ENCODE measurements at places on chromosomes 12 and 14.
A peak's percentile ranks its signal among the peaks of the same experiment; 100 is the strongest.

DNA sequence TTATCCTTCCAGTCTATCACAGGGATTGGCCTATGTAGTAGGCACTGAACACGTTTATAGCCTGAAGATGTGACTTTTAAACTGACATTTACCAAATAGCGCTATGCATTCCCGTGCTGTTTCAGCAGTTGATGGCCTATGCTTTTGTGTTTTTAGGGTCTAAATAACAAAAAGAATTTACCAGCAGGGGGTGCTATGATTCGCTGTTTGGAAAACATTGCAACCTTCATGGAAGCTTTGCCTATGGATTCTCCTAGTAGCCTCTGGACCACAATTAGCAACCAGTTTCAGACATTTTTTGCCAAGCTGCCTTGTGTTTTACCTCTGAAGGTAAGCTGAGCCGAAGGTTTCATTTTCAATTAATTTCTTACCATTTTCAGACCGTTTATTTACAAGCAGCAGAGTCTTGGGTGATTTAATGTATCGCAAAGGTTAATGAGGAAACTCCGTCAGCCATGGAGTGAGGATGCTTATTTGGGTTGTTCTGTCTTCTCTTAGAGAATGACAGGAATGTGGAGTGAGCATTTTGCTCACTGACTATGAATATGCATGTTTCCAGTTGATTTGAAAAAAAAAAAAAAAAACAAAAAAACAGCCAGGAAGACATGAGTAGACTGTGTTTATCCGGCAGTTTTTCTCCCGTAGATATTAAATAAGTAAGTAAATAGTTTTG lies 133.1 kb downstream of the PRIMA1 start:
- DNase-seq, result peak; percentile 60

- no peak for DNase-seq
Measured at GRCh38 chr14:51167587-51168214, 72.3 kb upstream of the TMX1 start.

GRCh38 chr12:128089961-128090360 lies 177.0 kb upstream of the TMEM132C start:
- no peak for DNase-seq

DNA sequence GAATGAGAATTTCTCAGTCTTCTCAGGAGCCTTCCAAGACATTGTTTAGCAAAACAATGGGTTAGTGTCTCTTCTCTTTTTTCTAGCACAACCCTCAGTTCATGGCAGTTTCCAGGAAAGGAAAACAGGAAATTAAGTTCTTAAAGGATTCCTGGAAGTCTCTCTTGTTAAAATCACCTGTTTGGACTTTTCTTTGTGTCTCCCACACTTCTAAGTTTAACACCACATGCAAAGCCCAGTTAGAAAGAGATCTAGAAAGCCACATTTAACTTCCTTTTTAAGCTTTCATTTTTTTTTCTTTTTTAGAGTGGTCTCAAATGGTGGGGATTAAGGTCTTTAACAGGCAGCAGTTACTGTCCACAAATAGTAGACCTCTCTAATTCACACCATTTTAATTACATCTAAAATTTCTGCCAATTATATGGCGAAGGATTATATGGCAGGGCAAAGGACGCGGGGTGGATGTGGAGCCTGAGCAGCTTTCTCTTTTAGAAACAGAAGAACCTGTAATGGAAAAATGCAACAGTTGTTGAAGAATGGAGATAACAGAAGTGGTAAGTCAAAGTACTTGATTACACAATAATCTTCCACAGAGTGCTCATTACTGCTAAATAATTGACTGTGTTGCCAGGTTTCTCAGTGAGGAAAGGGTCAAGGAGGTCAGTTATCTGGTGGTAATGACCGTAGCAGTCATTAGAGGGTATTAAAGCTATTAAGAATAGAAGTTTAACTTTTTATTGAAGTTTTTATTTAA lies 298.6 kb downstream of the AKAP6 start:
- no peak for DNase-seq

DNA sequence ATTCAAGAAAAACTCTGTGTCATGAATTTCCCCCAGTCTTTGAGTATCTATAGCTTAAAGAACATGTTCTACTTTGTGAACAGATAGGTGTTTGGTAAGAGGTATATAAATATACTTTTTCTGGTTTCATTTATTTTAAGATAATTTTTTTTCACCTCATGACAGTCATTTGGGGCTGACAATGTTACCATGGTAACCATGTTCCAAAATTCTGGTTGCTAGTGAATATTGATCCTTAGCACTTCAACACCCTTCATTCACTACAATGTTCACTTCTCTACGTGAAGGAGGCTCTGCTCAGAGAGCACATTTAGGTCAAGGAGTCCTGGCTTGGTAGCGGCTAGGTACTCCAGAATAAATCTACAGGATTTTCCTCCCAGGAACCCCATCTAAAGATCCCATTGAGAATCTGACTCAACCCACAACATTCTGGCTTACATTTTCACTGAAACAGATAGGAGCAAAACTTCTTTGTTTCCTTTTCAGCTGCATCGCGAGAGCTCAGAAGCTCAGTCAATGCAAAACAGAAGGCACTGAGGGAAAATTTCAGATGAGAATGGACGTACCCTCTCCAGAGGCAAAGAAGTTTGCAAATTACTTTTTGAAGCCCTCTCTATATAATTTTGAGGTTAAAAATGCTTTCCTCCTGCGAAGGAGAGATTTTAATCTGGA lies 93.6 kb downstream of the ARF6 start:
- no peak for DNase-seq

- no peak for DNase-seq
Measured at GRCh38 chr14:92254786-92255185, 68.2 kb upstream of the SLC24A4 start.

DNA sequence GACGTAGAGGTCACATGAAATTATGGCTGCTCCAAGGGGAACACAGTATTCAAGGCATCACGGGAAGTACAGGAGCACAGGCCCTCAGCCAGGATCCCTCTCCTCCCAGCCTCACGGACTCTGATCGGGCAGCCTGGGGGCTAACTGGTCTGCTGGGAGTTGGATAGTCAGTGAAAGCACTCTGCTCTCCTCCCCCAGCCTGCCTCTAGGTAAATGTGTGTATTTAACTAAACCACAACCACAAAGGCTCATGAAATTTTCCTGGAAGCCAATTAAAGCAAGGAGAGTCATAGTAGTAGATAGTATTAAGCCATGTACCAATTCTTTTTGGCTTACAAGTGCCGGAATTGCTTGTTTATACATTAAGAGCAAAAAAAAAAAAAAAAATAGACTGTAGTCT lies 254.3 kb downstream of the MSRB3 start:
- no peak for DNase-seq

- DNase-seq, result no peak
Measured at GRCh38 chr14:99127651-99128167, 144.3 kb downstream of the BCL11B start.

DNA sequence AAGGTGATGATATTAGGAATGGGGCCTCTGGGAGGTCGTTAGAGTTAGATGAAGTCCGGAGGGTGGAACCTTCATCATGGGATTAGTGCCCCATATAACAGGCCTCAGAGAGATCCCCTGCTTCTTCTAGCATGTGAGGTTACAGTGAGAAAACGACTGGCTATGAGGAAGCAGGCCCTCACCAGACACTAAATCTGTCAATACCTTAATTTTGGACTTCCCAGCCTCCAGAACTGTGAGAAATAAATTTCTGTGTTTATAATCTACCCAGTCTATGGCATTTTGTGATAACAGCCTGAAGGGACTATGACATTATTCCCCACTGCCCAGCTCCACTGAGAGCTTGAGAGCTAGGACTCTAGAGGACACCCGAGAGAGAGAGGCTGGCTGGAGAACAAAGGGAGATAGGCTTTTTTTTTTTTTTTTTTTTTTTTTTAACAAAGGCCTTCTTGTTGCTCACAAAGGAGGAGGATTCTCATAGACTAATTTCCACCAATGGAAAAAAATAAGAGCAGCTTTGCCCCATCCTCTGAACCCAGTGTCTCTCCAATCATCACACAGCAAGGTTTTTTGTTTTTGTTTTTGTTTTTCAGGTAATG lies 87.8 kb upstream of the EEA1 start:
- DNase-seq, result no peak

DNA sequence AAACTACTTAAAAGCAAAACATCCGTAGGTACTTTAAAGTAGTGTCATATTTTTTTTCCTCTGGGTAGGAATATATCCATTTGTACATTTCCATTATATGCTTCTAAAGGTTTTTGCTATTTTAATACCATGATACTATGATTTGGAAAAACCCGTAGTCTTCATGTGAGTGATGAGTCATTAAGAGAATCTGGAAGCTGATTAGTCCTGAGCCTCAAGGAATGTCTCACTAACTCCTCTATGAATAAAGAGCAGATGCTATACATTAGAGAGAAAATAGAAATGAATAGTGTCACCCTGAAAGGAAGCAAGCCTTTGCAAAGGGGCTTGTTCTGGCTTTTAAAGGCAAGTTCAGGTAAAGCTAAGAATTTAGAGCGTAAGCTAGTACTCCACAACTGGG lies 432.1 kb downstream of the CCDC91 start:
- no peak for DNase-seq

DNA sequence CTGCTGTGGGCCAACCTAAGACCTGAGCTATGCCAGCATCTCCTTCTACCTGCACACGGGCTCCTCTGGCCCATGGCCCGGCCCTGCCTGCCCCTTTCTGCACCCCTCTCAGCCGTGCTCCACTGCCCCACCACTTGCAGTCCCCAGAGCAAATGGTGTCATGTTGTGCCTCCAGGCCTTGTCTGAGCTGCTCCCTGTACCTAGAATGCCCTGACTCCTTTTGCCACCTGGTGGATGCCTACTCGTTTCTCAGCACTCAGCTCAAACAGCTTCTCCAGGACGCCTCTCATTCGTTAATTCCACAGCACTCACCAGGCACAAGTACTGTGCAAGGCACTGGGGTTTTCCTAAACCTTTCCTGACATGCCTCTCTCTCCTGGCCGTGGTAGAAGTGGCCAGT lies 63.2 kb upstream of the PNMA1 start:
- no peak for DNase-seq

GRCh38 chr12:52584156-52584682 lies 10.6 kb upstream of the KRT74 start:
- DNase-seq, result no peak

GRCh38 chr14:66111891-66112290 lies 374.3 kb upstream of the CCDC196 start:
- DNase-seq, result no peak

- DNase-seq, result no peak
Measured at GRCh38 chr12:116332705-116333380, 55.4 kb upstream of the MED13L start.

DNA sequence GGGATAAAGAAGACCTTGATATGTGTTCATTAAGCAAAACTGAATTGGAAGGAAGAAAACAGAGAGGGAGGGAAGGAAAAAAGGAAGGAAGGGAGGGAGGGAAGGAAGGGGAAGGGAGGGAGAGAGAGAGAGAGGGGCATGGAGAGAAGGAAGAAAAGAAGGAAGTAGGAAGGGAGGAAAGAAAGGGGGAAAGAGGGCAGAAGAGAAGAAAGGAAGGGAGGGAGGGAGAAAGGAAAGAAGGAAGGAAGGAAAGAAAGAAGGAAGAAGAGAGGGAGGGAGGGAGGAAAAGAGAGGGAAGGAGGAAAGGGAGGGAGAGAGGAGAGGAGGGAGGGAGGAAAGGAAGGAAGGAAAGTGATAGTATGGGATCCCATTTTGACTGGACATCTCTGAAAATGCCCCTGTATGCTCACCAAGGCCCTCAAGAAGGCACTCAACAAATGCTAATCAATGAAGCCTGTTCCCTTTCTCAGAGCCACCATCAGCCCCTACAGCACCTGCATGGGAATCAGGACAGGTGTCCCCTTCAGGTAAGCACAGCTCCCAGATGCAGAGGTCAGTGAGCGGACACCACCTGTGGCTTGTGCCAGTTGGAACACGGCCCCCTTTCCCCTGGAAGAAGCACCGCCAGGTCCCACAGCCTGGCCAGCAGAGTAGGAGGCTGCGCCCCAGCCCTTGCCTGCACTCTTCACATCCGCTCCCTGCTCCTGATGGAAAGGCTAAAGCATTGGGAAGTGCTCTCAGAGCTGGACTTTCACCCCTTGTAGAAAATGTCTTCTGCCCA lies 161.4 kb upstream of the DIO3 start:
- DNase-seq, result no peak

DNA sequence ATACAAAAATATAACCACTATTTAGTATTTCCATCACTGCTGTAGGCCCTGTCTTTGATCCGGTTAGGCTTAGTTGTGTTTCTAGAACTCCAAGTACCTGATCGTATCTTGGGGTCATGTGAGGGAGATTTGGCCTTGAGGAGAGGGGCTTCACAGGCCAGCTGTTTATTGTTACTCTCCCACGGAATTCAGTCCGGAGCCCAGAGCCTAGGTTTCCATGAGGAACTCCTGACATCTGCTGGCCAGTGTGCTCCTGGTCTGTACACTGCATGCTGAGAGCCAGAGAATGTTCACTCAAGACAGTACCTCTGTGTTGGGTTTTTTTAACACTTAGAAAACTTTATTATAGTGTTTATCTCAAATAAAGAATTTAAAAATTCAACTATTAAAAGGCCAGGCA lies 341.0 kb upstream of the TMEM132C start:
- peak; percentile 20 for DNase-seq

DNA sequence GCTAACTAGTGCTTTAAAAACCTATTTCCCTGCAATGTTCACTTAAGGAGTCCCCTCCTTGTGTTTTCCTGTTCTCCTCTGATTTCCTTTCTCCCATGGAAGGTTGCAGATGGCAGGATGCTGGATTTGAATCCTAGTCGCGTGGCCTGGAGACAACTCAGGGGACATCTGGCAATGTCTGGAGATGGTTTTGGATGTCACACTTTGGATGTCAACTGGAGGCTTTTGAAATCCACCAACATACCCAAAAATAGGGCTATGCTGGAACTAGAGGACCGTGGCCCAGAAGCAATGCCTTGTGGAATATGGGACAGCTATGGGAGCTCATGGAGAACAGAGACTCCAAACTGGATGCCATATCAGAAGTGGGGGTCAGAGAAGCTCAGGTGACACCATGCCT lies 95.8 kb upstream of the NOS1 start:
- no peak for DNase-seq

- no peak for DNase-seq
Measured at GRCh38 chr14:73394317-73394716, 64.0 kb downstream of the NUMB start.

DNA sequence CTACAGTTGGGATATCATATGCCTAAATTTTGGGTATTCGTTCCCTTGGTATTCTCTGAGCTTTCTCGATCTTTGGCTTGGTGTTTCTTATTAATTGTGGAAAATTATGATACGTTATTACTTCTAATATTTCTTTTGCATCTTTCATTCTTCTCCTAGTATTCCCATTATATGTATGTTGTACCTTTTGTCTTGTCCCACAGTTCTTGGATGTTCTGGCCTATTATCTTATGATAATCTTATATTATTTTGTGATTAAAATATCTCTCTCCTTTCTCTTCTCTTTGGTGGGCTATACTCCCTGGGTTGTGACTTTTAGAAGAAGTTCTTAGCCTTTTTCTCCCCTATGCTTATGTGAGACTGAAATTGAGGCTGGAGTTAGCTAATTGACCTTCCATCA lies 25.2 kb downstream of the PTCSC3 start:
- no peak for DNase-seq

DNA sequence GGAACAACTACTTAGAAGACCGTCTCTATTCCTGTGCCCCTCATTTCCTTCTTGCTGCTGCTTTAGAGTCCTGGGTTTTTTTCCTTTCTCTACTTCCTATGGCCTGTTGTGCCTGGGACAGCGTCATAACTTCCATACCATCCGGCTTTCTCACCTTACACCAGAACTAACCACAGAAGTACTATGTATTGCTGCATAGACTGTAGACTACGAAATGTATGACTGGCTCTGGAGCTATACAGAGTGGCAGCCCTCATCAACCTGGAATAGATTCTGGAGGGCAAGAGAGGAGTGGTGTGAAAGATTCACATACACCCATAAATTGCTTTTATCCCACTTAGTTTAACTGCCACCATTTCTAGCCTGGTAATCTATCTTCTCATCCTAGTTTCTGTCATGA lies 16.9 kb upstream of the SRP54 start:
- no peak for DNase-seq
